Testis (tissue), 5 donors: ENCODE measurements at places on chromosomes 12 and 14. TPM values are rescaled to one million over a fixed set of nuclear protein-coding genes. Genes with fewer than 3 reads are reported as not detected.

AHNAK2 gene
- total RNA-seq, result 10.8 TPM

WSCD2 gene
- total RNA-seq, result 1.7 TPM

SPX gene
- 2.1 TPM for total RNA-seq

ESR2 gene
- 19.8 TPM for total RNA-seq

NUP107 gene
- 63.4 TPM for total RNA-seq

TMEM260 gene
- total RNA-seq, result 32.0 TPM

TEX52 gene
- 4.7 TPM for total RNA-seq
